ENCODE measurements at places on chromosomes 5 and 9.

GRCh38 chr9:133887540-133888047 is 104.5 kb downstream of the VAV2 start:
- DNase-seq: no peak

DNA sequence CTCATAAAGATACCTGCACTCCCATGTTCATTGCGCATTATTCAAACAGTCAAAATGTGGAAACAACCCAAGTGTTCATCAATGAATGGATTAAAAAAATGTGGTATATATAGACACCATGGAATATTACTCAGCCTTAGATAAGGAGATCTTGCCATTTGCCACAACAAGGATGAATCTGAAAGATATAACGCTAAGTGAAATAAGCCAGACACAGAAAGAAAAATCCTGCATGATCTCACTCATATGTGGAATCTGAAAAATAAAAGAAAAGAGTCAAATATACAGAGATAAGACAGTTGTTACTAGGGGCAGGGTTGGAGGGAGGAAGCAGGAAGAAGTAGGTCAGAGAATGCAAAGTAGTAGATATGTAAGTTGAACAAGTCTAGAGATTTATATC is 17.6 kb upstream of the SLIT3 start:
- no peak for DNase-seq

DNA sequence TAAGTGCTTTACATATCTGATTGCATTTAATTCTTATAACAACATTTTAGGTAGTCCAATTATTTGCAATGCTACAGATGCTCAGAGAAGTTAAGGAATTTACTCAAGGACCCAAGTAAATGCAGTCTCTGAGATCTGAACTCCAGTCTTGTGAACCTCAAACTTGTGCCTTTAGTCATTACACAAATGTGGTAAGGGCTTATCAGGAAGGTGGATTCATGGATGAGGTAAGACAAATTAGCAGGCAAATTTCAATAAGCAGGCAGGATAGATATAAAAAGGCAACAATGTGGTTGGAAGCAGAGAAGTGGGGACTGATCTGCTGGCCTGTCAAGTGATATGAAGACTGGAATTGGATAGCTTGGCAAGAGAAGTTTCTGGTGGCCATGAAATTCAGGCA is 29.5 kb downstream of the HMHB1 start:
- DNase-seq: no peak

- peak; percentile 84 for DNase-seq
Observed at GRCh38 chr5:56270568-56271392, 37.6 kb upstream of the ANKRD55 start.

DNA sequence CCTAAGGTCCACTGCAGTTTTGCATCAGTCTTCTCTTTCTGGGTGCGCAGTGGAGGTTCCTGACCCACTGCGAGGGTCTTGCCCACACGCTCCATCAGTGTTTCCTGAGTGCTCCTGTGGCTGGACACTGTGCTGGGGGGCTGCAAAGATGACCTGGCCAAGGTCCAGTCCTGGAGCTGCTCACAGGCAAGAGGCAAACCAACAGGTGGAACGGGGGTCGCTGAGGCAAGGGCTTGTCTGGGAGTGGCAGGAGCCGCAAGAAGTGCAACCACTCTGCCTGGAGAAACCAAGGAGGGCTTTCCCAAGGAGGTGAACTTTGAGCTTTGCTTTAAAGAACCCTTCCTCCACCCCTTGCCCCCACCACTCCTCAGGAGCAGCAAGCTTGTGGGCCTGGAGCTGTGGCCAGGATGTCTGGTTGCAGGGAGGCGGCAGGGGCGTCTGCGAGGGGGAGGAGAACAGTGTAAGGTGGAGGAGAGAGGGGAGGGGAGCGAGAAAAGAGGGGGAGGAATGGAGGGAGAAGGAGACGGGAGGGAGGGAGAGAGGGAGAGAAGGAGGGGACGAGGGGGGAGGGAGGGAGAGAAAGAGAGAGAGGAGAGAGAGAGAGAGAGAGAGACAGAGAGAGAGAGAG is 444 bp upstream of the CPLX2 start:
- no peak for DNase-seq

- DNase-seq: peak; percentile 28
Observed at GRCh38 chr5:35470866-35471265, 146.8 kb upstream of the SPEF2 start.

- DNase-seq: no peak
Observed at GRCh38 chr5:114056185-114056538, 305.7 kb upstream of the KCNN2 start.

- peak; percentile 62 for DNase-seq
Observed at GRCh38 chr9:76932757-76933156, 26.8 kb upstream of the PRUNE2 start.

DNA sequence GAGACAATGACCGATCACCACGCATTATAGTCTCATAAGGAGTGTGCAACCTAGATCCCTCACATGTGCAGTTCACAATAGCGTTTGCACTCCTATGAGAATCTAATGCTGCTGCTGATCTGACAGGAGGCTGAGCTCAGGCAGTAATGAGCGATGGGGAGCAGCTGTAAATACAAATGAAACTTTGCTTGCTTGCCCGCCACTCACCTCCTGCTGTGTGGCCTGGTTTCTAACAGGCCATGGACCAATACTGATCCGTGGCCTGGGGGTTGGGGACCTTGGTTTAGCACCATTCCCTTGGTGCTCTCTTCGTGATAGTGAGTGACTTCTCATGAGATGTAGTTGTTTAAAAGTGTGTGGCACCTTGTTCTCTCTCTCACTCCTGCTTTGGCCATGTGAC is 50.2 kb downstream of the PRLR start:
- DNase-seq: no peak

DNA sequence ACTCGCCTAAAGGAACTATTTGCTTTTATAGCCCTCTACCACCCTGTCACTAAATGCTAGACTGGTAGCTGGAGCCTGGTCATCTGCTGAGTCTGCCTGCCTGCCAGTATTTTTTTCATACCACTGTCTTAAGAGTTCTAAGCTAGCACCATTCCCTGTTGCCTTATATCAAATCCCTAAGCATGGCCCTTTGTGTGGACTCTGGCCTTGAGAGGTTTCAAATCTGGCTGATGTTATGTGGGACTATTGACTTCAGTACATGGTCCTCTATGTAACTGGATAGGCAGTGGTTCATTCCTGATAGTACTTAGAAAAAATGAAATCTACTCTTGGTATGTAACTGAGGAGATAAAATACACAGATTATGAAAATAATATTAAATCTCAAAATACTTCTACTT is 103.5 kb downstream of the PLCXD3 start:
- DNase-seq: no peak

DNA sequence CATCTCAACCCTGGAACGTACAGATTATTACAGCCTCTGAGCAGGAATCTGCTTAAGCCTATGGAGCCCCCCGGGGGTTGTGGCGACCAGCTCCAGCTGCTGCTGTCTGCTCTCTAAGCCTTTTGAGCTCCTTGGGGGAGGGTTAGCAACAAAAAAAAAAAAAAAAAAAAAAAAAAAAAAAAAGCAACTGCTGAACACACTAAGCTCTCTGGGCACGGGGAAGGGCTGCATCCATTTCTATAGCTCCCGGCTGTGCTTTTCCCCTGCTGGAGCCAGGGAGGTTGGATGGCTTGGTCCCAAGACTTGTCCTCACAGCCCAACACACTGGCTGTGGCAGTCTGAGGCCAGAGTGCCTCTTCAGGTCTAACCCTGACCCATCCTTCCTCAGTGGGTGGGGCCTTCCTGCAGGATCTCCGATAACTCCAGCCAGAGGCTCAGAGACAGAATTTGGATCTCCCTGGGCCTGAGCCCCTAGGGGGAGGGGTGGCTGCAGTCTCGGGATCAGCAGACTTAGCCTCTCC is 82.1 kb downstream of the FBN2 start:
- DNase-seq: no peak

GRCh38 chr5:72988769-72989168 is 32.9 kb downstream of the FCHO2 start:
- DNase-seq: no peak

GRCh38 chr5:39452846-39453245 is 28.1 kb upstream of the DAB2 start:
- peak; percentile 79 for DNase-seq

DNA sequence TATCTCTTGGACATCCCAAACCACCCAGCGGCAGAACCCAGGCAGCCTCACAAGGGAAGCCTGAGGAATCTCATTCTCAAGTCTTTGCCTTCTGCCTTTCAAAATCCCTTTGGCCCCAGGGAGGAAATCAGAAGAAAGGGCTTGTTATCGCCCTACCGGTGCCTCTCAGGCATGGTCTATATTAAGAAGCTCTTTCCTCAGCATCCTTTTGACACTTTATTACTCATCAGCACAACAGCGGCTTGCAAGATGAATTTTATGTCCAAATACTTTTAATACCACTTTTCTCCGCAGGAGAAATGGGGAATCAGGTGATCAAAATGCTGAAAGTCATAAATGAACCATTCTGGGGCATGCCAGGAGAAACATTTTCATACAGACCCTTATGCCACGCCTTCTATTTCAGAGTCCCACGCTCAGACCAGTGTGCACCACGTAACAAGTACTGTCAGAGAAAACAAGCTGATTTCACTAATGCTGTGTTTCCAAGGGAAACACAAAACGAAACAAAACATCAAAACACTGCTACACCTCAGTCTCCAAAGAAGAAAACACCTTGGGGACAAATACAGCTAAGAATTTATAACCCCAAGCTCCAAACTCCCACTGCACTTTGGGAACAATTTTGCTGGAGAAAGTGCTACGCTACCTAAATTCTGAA is 30.0 kb downstream of the RAPGEF1 start:
- DNase-seq: peak; percentile 50

DNA sequence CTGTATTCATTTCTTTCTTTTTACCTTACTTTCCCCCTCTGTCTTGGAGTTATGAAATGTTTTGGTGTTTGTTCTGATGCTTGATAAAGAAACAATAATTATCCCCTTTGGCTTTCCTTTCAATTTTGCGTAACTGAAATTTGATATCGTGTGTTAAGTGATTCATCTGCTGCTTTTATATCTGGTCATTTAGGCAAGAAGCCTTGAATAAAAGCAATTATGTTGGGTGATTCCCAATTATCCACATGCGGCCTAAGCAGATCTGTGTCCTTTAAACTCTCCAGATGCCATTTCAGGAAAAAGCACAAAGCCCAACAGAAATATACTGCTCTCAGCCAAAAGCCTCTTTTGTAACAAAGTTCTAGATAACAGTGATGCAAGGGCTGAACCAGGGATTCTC is 92.8 kb downstream of the TAF11L14 start:
- DNase-seq: no peak

- no peak for DNase-seq
Observed at GRCh38 chr5:76025790-76026189, 57.4 kb upstream of the SV2C start.

DNA sequence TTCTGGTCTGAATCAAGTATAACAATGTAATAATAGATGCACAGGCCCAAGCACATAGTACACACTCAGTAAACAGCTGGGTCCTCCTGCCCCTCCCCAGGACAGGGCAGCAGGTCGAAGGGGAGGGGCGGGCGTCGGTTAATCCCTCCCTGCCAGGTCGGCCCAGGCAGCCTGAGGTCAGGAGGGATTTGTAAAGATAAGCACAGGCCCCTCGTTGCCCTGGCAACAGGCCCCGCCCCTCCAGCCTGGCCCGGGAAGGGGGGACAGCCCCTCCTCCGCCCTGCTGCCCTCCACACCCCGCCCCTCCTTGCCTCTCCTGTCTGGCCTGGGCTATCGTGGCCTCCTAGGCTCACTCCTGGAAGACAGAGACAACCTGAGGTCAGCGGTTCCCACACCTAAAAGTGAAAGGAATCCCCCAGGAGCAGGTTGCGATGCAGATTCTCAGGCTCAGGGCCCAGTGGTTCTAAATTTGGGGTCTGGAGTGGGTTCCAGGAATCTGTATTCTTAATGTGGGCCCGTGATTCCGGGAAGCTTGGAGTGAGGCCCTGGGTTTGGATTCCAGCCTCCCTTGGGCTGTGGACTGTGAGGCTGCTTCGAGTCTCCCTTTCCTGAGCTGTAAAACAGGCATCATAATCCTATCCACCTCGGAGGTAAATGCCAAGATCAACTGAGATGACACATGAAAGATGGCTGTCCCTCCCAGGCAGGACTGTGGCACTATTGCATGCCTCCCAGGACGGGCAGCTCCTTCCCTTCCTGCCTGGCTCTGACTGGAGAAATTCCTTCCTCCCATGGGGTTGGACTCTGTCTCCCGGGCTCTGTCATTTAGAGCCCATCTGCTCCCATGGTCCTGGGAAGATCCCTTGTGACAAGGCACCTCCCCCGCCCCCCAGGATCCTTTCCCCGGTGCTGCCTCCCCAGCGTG is 4.4 kb downstream of the CRB2 start:
- no peak for DNase-seq

GRCh38 chr5:78810098-78810920 is 161.7 kb upstream of the LHFPL2 start:
- DNase-seq: no peak

DNA sequence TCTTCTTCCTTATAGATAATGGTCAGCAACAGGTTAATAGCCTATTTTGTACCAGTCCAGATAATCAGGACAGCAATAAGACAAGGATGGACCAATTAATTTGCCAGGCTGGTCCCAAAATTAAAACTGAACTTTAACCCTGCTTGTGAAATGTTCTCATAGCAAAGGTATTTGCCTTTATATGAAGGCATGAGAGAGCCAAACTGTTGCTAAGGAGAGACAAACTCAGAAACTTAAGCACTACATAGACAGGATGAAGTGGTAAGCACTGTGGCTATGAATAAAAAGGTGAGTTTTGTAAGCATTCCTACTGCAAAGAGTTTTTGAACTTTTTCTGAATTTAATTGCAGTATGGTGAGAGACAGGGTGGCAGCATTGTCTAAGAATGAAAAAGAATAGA is 174.7 kb upstream of the PPP1R2B start:
- peak; percentile 37 for DNase-seq

DNA sequence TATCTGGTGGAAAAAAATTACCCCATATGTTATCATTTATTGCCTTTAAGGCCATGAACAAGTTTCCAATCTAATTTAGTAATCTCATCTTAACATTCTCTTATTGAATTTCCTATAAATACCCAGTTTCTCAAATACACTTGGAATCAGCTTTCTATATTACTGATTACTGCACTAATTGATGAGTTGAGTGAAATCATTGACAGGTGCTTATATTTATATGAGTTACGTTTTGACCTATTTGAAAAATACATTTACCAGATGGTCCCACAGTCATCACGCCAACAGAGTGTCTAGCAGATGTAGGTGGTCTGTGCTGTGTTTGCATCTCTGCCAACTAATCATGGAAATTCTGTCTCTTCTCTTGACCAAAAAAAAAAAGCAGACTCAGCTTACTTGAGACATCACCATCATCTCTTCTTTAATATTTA is 307.3 kb upstream of the NREP start:
- DNase-seq: no peak

GRCh38 chr9:112384690-112385089 is 4.8 kb downstream of the HSDL2 start:
- DNase-seq: no peak

GRCh38 chr9:106880863-106881262 is 17.9 kb downstream of the ZNF462 start:
- DNase-seq: peak; percentile 36

DNA sequence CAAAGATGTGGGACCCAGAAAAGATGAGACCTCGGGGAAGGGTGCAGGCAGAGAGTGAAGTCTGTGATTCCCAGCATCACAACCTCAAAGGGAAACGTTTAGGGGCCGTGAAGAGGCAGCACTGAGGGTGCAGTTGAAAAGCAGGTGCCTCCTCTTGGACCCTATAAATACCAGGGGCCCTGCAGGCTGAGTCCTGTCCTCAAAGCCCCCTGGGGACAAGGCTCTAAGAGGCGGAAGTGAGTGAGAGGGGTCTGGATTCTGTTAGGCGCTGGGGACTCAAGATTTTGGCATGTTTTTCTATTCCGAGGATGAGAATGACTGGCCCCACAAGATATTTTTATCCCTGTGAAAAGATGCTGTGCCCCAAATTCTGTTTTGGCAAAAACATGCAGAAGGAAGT is 107.8 kb downstream of the THBS4 start:
- no peak for DNase-seq

- DNase-seq: no peak
Observed at GRCh38 chr9:1617419-1617818, 397.7 kb upstream of the SMARCA2 start.

Measured in AG10803 (cell line).